ENCODE measurements at places on chromosomes 13 and 19.

DNA sequence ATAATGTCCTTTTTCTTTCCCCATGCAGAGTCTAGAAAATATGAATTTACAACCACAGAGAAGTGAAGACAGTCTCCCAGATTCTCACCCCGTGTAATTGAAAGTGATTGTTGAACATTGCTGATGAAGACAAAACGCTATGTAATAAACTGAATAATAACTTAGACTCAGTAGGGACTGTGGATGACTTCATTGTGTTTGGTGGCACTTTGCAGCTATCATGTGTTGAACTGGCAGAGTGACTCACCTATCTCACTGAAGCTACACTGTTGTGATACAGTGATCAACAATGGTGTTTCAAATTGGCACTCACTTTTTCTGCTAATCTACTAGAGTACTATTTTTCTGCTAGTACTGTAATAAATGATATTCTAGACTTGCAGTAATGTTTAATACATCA lies 261.3 kb downstream of the DACH1 start:
- no peak for DNase-seq

GRCh38 chr19:34482380-34483250 lies 1.1 kb downstream of the WTIP start:
- no peak for DNase-seq

DNA sequence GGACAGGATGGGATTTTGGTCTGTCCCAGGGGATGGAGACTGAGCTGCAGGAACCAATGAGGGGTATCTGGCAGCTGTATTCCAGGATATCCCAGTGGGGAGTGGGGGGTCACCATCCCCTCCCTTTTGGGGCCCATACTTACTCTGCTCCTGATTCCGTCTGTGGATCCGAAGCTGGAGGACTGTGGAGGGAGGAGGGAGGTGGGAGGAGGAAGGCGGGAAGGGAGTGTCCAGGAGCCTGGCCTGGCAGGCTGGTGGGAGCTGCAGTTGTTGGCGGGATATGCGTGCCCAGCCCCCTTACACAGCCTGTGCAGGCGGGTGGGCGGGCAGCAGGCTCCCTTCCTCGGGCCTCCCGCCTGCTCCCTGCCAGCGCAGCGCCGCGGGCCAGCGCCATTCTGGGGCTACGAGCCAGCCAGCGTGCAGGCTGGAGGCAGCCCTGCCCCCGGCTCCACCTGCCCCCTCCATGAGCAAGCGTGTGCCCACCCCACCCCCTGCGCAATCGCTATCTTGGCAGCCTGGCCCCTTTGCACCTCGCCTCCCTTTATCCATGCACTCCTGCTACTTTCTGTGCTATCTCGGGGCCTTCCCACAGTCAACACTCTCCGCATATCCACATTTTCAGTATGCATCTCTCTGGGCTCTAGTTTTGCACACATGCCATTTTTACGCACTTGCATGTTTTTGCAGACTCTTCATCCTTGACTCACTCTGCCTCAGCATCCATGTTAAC lies 2.8 kb downstream of the MAMSTR start:
- DNase-seq = peak; percentile 78

DNA sequence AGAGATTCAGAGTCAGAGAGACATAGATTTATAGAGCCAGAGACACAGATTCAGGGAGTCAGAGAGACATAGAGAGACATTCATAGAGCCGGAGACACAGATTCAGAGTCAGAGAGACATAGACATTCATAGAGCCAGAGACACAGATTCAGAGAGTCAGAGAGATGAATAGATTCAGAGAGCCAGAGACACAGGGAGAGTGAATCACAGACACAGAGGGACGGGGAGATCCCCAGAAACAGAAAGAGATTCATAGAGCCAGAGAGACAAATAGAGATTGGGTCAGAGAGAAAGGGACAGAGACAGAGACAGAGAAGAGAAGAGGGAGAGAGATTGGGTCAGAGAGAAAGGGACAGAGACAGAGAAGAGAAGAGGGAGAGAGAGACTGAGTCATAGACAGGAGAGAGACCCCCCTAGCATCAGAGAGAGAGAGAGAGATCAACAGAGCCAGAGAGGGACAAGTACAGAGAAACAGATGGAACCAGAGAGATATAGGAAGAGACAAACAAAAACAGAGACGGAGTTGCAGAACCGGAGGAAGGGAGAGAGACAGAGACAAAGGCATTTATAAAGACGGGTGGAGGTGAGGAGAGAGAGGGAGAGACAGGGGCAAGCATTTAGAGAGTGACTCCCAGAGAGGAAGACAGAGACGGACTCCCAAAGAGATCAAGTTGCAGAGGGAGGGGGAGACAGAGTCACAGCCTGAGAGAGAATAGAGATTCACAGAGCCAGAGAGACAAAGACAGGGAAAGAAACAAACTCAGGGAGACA lies 1.1 kb upstream of the PRKCG start:
- DNase-seq = no peak

DNA sequence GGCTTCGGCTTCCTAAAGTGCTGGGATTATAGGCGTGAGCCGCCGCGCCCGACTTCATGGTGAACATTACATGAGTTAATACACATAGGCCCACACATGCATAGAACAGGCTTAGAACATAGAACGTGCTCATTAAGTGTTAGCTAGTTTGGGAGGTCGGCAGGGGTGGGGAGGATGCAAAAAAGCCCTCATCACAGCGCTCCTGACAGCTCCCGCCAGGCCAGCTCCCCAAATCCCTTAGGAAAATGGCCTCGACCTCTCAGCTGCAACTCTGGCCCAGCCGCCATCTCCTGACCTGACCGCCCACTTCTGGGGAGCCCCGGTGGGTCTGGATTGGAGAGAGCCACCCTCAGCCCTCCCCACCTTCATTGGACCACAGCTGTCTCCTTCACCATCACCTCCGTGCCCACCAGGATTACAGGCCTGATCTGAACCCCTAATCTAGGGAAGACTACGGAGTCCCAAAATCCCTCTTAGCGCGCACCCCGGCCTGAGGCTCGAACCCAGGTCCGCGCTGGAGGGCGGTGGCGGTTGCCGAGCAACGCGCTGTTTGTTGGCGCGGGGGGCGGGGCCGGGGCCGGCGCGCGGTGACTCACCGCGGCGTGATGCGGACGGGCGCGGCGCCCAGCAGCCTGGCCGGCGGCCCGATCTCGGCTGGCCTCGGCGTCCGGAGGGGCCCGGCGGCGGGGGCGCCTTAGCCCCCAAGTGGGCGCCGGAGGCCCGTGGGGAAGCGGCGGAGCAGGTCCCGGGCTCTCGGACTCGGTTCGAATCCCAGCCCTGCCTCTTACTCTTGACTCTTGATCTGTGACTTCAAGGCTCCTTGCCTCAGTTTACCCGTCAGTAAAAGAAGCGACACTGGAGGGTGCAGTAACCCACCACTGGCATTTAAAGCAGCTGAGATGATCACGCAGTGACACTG lies 26.7 kb upstream of the NANOS3 start:
- peak; percentile 38 for DNase-seq

- DNase-seq = no peak
These were observed 1736.2 kb downstream of the SLITRK5 start for GRCh38 chr13:89407357-89407756.
